NCI-H82 (cell line): ENCODE measurements at places on chromosomes 1 and 21.

- DNase-seq, result no peak
Observed at GRCh38 chr1:22263359-22263758, 120.5 kb upstream of the WNT4 start.

GRCh38 chr1:64933296-64934070, 32.9 kb downstream of the JAK1 start:
- DNase-seq, result no peak

DNA sequence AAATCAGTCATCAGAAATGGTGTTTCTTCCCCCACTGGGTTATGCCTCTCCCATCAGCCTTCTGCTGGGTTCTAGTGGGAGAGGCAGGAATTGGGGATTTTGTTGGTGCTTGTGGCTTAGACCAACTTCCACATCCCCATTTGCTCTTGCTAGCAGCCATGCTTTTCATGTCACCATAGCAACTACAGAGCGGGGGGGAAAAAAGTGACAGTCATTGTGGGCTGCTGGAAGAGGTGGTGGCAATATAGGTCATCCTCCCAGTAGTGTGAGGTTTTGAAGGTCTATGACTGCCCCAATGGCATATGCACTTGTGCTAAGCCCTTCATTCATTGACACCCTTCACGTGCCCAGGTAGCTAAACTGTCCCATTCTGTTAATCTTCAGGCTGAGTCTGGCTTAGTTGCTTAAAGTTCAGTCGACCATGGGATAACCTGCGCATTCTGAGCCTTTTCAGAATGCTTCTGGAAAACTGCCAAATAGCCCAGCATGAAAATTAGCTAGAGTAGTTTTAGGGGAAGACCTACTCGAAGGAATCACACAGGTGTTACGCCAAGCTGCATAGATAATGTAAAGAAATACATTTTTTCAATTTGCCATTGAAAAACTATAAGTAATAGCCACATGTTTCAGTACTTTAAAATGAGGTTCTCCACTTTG, 53.7 kb upstream of the ZNF326 start:
- DNase-seq, result no peak

- no peak for DNase-seq
Observed at GRCh38 chr1:6508154-6508815, 16.8 kb upstream of the PLEKHG5 start.

DNA sequence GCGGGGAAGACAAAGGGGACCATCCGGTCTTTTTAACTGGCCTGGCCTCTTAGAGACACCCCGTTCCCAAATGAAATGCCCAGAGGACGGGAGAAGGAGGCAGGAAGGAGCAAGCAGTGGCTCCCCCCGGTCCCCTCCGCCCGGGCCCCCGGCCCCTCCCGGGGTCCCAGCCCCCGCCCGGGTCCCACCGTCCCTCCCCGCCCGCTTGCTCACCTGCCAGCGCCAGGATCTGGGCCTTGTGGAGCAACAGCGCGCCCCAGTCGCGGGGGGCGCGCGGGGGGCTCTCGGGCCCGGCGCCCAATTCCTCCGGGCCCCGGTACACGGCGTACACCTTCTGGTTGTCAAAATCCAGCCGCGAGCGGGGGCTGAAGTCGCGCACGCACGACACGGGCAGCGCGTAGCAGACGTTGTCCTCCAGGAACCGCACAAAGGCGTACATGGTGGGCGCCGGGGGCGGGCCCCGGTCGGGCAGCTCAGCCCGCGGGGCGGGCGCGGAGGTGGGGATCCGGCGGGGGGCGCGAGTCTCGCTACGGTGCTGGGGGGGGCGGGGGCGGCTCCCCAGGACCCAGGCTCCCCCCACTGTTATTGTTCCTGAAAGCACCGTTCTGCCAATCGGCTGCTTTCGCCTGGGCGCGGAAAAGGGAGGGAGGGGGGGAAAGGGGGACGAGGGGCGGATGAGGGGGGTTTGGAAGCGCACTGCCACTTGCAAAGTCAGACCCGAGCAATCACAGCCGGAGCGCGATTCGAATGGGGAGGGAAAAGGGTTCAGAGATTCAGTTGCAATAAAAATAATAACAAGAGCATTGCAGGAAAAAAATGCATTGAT, at the start of gene BEND5:
Gene BEND5 (minus strand): TSS at position 499 of the 826 bp plus-strand sequence. CDS start 60 bp downstream, at position 439.
- peak; percentile 90 for DNase-seq

DNA sequence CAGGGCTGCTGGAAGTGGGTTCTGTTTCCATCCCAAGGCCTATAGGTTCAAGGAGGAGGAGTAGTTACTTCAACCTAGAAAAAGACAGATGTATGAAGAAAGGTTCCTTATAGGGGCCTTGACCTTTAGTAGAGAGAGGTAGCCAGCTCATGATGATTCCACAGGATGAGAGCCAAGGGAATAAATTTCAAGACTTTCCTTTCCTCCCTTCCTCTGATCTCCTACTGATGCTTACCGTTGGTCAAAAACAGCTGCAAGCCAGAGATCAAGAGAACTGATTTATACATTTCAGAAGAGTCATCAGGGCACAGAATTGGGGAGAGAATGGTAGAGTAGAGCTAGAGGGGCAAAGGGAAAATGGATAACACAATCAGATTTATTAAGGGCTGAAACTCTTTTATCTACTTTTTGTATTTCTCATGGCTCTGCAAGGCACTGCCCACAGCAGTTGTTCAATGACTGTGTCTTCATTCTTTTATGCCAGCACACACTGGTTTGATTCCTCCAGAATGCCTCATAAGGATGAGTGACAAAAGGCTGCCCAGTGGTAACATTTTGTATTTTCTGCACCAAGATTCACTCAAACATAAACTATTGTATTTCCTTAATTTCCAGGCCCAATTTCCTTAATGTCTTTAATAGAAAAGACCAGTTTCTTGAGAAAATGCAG, 37.4 kb downstream of the AK5 start:
- no peak for DNase-seq

- no peak for DNase-seq
Observed at GRCh38 chr1:21340230-21340945, 50.1 kb upstream of the ECE1 start.

DNA sequence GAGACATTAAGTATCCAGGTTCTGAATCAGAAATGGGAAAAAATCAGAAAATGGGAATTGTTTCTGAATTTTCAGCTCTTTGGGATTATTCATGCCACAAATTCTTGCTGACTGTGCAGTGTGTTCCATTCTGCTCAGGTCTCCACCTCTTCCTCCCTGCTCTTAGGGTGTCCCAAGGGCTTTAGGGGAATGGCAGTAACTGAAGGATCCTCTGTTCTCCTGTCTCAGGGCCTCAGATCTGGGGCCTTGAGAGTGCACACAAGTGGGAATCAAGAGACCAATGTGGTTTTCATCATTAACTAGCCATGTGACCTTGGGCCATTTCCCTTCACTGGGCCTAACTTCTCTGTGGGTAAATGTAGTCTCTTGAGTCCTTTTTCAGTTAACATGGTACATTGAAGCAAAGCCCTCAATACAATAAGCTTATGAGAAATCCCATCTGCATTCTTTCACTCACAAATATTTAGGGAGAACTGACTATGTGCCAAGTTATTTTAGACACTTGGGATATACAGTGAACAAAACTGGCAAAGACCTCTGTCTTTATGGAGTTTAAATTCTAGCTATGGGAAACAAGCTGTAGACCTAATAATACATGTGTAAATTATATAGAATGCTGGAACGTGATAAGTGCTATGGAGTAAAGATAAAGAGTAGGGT, 75.7 kb upstream of the SPATA6 start:
- DNase-seq, result no peak

- DNase-seq, result no peak
Observed at GRCh38 chr1:115793162-115793561, 24.6 kb upstream of the CASQ2 start.

- DNase-seq, result no peak
Observed at GRCh38 chr1:100936194-100936967, 40.5 kb downstream of the SLC30A7 start.

DNA sequence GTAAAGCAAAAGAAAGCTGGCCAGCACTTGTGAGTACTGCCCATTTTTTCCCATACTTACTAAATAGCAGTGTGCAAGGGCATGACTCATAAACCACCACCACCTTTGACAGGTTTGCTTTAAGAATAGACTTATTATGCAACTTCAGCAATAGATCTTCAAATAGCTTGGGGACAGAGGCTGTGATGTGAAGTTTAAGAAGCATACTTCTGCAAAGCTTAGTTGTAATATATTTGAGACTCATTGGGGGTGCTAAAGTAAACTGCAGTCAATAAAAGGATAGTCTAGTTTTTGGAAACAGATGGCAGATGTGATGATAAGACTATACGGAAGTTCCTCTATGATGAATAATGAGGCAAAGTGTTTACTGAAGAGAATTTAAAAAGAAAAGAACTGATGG, 210.0 kb downstream of the PLA2G4A start:
- DNase-seq, result no peak
